ENCODE measurements at places on chromosomes 2 and 18.

GRCh38 chr18:3594760-3595368, 144.9 kb downstream of the TGIF1 start:
- DNase-seq, result no peak

DNA sequence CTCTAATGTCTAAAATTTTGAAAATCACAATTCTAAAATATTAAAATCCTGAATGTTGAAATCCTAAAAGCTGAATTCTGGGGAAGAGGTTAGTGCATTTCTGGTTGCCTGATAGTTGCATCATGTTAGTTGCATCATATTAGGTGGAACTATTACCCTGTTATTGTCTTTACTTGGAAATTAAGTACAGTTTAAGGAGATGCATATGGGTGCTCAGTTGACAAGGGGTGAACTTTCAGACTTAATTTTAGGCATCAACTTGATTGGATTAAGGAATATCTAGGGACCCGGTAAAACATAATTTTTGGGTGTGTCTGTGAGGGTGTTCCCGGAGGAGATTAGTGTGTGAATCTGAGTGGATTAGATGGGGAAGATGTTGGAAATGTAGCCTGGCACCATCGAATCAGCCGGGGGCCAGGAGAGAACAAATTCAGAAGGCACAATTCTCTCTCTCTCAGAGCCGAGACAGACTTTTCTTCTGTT, 409.8 kb downstream of the PLCL1 start:
- DNase-seq, result no peak

- DNase-seq, result no peak
These were observed 942 bp upstream of the CETN1 start for GRCh38 chr18:579238-579637.

DNA sequence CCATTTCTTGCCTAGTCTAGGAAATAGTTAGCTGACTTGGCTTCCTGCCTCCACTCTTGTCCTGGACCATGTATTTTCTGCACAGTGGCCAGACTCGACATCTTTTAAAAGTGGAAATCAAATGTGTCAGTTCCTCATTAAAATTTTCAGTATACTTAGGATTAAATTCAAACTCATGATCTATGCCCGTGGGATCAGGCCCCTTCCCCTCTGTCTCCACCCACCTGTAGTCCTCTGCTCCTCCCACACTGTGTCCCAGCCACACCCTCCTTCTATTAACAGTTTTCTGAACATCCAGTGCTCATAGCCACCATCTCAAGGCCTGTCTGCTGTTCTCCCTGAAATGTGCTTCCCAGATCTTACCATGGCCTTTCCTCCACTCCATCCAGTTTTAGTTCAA, 13.3 kb downstream of the ARHGAP25 start:
- DNase-seq, result no peak

- no peak for DNase-seq
These were observed 2.7 kb upstream of the HSBP1L1 start for GRCh38 chr18:79961527-79962291.

- no peak for DNase-seq
These were observed 145.5 kb upstream of the CTAGE1 start for GRCh38 chr18:22563164-22563583.

GRCh38 chr18:12606592-12607315, 51.2 kb downstream of the SPIRE1 start:
- DNase-seq, result no peak

- DNase-seq, result no peak
These were observed 30.2 kb upstream of the IL1R2 start for GRCh38 chr2:101961338-101962191.

- DNase-seq, result no peak
These were observed 13.6 kb downstream of the METAP1D start for GRCh38 chr2:172013396-172013795.

- DNase-seq, result no peak
These were observed 131.6 kb upstream of the RAB12 start for GRCh38 chr18:8477615-8478014.

DNA sequence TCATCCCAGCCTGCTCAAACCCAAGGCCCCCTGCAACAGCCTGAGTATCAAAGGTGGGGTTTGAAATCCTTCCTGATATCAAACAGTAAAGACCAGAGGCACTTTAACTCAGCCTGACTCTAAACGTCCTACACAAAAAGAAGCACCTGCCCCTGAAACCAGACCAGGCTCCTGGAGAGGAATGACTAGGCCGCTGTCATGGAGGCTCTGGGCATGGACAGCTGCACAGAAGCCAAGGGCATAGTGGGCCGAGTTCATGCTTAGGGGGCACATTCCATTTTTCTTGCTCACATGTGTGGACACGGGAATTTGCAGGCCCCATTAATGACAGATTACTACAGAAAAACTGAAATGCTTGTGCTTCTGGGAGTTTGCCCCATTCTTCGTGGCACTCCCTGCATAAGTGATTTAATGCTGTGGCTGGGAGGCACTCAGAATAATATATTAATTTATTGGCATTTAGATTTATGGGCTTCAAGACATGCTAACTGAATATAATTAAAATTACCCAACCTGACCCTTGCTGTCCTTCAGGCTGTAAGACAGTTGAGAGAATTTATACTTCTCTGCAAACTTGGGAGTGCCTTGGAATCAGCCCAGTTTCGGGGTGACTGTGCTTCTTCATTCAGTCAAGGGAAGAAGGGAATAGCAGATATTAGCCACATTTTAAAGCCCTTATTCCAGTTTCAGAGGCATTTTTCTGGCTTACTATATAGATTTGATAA, 105.5 kb downstream of the GYPC start:
- no peak for DNase-seq

DNA sequence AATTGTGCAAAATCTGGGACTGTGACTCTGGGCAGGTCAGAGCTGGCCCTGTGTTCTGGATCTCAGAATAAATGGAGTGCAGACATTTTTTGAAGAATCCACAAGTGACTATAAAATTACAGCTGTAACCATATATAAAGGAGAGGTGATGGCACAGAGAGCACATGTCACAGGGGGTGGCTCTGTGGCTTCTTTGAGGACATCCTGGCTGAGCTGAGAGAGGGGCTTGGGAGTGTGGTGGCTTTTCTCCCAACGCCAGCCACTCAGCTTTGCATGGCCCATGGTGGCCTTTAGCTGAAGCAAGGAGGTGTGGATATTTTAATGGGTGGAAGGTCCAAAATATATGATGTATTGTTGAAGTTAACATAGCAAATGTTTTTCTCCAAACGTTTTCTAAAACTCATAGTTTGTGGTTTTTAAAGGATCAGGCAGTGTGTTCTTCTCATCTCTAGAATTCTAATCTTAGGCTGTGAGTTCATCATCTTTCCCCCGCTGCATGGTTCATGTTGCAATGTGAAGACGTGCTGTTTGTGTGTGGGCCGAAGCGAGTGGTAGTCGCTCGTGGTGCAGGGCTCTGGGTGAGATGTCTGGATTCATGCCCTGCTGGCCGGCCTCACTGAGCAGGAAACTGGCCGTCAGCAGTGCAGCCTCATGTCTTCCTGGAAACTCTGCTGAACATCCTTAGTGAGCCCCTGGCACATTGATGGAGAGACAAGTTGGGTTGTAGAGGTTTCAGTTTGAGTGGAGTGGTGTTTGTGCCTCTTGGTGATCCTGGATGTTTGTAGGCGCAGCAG, 109.9 kb downstream of the ZNF236 start:
- no peak for DNase-seq
